ENCODE measurements at places on chromosomes 7 and 10.

GRCh38 chr10:126373972-126374371 lies 14.3 kb downstream of the ADAM12 start:
- no peak for DNase-seq

- DNase-seq = peak; percentile 55
Measured at GRCh38 chr10:86261941-86262687, 104.5 kb downstream of the GRID1 start.

DNA sequence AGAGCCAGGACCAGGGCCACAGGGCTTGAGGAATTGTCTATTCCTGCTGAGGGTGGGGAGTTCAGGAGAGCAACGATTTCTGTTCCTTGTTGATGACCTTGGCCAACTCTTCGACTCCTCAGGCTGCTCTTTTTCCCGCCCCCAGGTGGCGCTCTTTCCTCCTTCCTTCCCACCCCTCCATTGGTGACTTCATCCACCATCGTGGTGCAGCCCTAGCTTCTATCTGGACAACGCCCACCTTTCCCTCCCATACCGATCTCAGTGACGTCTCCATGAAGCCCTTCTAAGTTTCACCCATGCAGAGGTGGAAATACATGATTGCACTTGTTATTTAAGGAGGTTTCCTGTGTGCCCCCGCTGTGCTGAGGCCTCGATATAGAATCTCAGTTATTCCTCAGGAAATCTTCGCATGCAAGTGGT lies 22.1 kb upstream of the CARD11 start:
- DNase-seq = peak; percentile 73

DNA sequence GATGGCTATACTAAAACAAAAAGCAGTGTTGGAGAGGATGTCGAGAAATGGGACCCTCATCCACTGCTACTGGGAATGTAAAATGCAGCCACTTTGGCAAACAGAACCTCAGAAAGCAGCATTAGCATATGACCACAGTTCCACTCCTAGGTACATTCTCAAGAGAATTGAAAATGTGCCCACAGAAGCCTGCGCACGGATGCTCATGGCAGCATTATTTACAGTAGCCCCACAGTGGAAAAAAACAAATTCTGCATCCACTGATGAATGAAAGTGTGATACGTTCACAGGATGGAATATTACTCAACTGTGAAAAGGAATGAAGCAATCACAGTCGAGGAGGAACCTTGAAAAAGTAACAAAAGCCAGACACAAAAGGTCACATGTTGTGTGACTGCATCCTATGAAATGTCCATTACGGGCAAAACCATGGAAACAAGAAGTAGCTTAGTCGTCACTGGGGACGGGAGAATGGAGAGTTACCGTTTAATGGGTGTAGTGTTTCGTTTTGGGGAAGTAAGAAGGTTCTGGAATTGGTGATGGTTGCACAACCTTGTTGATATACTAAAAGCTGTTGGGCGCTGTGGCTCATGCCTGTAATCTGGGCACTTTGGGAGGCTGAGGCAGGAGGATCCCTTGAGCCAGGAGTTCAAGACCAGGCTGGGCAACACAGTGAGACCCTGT lies 2.5 kb upstream of the UPK3B start:
- DNase-seq = peak; percentile 9

DNA sequence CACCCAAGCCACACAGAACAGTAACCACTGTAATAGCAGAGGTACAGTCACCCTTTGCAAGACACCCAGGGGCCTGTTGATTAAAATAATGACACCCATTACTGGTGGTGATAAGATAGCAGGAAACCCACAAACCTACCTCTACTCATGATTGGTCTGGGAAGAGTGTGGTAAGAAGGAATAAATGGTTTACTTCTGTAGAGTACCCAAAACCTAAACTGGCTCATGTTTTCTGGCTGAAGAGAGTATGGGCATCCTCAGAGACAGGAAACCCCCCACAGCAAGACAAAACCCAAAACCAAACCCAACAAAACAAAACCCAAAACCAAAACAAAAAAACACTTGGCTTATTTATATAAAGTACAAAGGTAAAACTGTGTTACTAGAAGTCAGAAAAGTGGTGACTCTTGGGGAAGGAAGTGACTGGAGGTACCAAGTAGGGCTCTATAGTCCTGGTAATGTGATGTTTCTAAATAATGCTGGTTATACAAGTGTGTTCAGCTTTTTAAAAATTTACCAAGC lies 15.5 kb upstream of the DNAJB12 start:
- DNase-seq = no peak

- no peak for DNase-seq
Measured at GRCh38 chr7:74452748-74453321, 871 bp upstream of the GTF2IRD1 start.

DNA sequence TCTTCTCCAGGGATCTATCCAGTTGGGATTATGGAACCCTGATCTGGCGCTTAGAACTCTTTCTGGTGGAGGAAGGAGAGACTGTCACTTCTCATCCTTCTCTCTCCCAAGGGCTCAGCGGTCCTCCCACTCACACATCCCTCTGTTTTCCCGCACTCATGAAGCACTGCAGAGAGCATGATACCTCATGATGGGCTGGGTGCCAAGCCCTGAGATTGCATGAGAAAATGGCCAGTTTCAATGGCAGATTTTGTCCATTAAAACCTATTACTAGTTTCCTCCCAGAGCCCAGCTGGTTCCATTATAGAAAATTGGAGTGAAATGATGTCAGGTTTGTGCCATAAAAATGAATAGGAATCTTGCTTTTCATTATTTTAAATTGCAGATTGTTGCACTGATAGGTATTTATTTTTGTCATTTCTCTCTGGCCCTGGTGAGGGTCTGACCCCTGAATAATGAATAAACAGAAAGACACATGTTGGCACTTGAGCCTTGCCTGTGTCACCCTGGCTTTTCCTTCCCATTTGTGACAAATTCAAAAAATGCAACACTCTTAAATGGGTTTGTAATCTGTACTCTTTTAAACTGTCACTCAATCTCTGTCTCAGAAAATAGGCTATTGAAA lies 1151.1 kb downstream of the TYW1 start:
- DNase-seq = no peak

DNA sequence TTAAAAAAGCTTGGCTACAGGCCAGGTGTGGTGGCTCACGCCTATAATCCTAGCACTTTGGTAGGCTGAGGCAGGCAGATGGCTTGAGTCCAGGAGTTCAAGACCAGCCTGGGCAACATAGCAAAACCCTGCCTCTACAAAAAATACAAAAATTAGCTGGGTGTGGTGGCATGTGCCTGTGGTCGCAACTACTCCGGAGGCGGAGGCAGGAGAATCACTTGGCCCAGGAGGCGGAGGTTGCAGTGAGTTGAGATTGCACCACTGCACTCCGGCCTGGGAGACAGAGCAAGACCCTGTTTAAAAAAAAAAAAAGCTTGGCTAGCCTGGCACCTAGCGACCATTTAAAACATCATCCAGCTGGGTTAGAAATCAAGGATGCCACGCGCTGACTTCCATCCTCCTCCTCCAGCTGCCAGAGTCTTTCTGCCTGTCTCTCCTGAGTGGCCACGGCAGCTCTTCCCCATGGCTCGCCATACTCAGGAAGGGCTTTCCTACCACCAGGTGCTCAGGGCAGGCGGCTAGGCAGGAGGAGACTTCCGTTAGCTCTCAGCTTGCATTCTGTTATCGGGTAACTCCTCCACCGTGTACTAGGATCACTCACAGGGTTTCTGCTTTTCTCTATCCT lies 45.0 kb downstream of the DENND2A start:
- DNase-seq = no peak

DNA sequence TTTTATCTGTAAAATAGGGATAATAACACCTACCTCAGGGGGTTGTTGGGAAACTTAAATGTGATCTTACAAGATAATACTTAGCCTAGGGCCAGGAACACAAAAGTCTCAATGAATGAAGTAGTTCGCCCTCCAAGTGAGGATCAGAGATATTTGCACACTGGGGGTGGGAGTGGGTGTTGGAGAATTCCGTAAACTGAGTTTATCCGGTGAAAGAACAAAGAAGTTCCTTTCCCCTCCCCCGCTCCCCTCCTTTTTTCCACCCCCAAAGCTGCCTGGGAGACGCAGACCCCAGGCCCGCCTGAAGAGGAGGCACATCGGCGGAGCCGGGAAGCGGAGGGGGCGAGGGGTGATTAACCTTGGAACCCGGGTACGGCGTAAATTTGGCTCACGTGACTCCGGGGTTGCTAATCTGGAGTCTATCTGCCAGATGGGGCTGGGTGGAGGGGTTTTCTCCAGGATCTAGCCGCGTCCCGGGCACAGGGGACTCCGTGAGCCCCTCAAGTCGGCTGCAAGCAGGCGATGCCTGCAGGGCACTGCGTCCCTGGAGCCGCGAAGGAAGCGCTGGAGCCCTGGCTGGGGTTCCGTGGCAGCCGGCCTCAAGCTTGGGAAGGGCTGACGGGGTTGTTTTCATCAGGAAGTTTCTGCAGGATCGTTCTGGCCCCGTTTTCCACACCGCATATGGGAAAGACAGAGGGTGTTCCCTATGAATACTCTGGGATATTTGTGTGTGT lies 1.4 kb upstream of the PODXL start:
- peak; percentile 84 for DNase-seq

DNA sequence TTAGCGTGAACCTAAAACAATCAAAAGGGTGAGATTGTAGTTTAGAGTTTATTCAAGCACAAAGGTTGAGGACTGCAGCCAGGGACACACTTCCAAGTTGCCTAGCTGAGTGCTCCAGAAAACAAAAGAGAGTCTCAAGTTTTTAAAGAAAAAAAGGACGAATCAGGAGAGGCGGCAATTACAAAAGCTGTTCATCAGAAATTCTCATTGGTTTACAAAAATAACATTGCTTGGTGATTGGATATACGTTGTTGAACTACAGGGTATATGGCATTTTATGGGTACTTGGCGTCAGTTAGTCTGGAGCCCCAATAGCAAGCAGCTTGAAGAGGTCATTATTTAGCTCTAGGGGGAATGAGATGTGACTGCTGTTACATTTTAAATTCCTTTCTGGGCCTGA lies 11.5 kb downstream of the ZNF438 start:
- no peak for DNase-seq

- DNase-seq = no peak
Measured at GRCh38 chr10:69751214-69751613, 50.5 kb upstream of the COL13A1 start.

DNA sequence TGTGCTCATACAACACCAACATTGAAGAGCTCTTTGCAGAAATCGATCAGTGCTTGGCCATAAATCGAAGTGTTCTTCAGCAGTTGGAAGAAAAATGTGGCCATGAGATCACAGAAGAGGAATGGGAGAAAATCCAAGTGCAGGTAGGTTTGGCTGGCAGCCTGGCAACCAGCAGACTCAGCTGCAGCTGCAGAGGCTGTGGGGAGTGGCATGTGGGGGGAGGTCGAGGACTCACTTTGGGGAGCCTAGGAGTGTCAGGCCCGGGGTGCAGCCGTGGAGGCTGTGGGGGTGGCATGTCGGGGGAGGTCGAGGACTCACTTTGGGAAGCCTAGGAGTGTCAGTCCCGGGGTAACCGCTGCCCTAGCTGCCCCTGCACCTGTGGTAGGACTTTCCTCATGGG lies 35.1 kb downstream of the RNF32 start:
- DNase-seq = no peak

GRCh38 chr10:78307576-78307975 lies 273.9 kb downstream of the RPS24 start:
- no peak for DNase-seq

GRCh38 chr10:43257347-43258210 lies 9.3 kb downstream of the RASGEF1A start:
- no peak for DNase-seq

GRCh38 chr7:128889121-128889520 lies 21.4 kb downstream of the KCP start:
- DNase-seq = peak; percentile 49

GRCh38 chr10:63522277-63522687 lies 1.1 kb downstream of the REEP3 start:
- DNase-seq = no peak

DNA sequence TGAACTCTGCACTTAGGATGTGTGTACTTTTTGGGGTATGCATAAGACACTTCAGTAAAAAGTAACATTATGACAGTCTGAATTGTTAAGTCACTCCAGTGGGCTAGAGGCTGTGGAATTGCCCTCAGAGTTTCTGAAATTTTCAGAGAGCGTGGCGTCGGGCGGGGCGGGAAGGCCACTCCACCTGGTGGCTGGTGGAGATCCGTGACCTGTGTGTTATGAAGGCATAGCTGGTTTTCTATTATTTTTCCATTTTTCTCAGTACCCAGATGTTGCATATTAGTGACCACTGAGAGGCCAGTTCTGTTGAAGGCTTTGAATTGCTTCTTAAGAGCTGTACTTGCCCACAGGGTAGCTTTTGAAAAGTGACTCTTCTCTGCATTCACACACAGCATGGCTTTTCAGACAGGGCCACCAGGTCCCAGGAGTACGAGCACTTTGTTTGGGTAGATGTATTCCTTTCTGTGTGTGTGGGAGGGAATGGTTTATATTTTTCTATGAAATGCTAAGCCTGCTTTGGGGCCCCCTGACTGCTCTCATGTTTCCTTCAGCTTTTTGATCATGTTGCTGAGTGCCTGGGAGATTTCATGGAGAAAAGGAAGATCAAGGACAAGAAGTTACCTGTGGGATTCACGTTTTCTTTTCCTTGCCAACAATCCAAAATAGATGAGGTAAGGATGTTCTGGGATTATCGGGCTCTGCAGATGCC lies 52.3 kb downstream of the TACR2 start:
- no peak for DNase-seq

- no peak for DNase-seq
Measured at GRCh38 chr10:75596930-75597620, 165.7 kb downstream of the LRMDA start.

GRCh38 chr7:106068538-106068961 lies 43.6 kb downstream of the SYPL1 start:
- DNase-seq = no peak

DNA sequence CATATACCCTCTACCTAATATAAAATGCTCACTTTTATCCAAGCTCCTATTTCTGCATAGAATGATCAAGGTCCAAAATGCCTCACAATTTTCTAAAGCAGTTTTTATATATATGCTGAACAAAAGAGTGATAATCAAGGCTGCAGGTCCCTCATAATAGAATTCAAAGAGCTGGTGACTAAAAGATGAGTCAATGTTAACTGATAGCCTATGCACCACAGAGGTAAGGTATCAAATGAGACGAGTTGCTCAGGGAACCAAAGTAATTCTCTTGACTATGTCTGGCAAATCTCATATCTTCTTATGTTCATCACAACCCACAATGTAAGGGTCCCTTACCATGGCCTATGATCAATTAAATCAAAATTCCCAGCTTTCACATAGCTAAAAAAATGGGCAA lies 15.2 kb downstream of the PDZD8 start:
- DNase-seq = no peak

DNA sequence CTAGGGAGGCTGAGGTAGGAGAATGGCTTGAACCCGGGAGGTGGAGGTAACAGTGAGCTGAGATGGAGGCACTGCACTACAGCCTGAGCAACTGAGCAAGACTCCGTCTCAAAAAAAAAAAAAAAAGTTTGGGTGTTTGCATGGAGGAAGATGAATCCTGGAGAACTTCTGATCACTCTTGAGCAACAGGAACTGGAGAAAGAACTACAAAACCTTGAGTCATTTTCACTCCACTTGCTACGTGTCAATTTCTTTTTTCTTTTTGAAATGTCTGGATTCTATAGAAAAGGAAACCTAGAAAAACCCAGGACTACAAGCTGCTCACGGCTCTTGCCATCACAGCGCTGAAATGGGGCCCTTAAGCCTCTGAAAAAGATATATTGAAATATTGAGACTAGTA lies 189.6 kb upstream of the NRP1 start:
- no peak for DNase-seq

GRCh38 chr7:37659971-37660565 lies 23.5 kb upstream of the GPR141 start:
- no peak for DNase-seq

- DNase-seq = peak; percentile 72
Measured at GRCh38 chr7:98870121-98870651, 372 bp upstream of the TMEM130 start.

Data from ecto neural progenitor cell (in vitro differentiated cells).